ENCODE measurements at places on chromosomes 2 and 18.

DNA sequence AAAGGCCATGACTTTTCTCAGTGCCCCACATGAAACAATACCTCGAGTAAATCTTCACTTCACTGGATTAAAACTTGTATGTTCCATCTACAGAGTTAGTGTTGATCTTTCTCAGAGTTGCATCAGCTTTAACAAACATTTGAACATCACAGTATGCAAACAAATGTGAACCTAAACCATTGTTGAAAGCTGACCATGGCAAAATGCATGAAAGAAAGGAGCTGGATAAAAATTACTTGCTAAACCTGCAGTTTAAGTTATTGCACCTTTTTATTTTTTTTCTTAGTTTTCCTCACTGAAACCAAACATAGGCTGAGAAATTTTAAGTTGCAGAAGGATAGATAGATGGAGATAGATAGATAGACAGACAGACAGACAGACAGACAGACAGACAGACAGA lies 107.2 kb upstream of the UGP2 start:
- no peak for DNase-seq

GRCh38 chr2:46963941-46964673 lies 48.5 kb upstream of the MCFD2 start:
- no peak for DNase-seq

DNA sequence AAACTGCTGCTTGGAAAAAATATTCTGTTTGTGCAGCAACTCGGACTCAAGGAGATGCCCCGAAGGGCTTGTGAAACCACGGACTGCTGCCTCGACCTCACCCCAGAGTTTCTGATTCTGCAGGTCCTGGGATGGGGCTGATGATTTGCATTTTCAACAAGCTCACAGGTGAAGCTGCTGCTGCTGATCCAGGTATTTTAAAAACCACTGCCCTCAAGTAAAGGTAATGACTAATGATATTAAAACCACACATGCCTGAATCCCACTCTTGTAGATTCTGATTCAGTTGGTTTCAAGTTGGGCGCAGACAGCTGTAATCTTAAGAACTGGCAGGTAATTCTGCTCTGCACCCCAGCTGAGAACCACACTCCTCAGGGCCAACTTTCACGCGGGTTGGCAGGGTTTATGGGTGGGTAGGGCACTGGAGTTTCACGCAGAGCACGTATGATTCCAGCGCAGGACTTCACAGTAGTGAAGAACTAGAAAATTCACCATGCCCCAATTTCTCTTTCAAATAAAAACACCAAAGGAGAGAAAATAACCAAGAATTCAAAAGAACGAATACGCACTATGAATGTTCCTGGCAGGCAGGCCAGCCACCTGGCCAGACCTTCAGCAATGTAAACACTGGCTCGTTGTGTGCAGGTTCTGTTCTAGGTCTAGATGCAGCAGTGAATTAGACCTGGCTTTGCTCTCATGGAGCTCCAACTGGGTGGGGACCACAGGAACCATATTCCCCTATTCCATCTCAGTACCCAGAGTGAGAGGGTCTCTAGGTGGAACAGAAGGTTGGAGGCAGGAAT lies 74.6 kb upstream of the ZFP36L2 start:
- no peak for DNase-seq

GRCh38 chr2:233838726-233839446 lies 15.4 kb downstream of the HJURP start:
- no peak for DNase-seq

DNA sequence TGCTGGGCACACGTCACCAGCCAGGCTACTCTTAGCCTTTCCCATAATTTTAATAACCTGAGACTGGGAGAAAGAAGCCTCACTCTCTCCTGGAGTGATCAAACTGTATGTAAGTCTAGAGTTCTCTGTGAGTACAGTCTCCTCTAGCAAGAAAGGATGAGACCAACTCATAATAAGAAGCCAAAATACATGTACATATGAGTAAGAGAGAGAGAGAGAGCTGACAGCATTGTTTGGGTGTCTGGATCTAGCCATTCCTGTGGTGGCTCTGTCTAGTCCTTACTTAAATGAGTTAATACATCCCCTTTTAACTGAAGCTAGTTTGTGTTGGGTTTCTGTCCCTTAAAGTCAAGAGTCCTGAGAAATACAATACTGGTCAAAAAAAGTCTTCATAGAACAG lies 26.0 kb upstream of the ANXA4 start:
- no peak for DNase-seq

DNA sequence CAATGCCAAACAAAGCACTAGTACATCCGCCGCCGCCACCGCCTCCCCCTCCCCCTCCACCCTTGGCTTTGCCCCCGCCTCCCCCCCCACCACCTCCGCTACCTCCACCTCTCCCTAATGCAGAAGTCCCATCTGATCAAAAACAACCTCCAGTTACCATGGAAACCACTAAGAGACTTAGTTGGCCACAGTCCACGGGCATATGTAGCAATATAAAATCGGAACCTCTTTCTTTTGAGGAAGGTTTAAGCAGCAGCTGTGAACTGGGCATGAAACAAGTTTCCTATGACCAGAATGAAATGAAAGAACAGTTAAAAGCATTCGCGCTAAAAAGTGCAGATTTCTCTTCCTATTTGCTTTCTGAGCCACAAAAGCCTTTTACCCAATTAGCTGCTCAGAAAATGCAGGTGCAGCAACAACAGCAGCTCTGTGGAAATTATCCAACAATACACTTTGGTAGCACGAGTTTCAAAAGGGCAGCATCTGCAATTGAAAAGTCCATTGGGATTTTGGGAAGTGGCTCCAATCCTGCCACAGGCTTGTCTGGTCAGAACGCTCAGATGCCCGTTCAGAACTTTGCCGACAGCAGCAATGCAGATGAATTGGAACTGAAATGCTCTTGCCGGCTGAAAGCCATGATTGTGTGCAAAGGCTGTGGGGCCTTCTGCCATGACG lies 168.0 kb downstream of the ASXL3 start:
- no peak for DNase-seq

DNA sequence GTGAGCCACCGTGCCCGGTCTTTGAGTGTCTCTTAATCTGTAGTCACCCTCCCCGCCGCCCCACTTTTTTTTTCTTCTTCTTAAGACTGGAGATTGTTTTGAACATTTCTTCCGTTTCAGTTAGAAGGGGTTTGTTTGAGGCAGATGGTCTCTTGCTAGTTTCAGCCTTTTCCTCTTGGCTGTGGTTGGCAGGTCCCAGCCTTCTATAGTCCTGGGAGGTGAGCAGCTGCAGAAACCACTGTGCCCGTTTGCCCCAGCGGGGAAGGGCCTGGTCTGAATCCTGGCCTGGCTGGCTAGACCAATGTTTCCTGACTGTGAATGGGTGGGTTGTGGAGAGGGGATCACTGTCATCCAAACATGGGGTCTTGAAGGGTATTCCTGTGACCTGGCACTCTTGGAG lies 30.1 kb upstream of the MCFD2 start:
- no peak for DNase-seq

GRCh38 chr2:85889627-85890281 lies 964 bp upstream of the ST3GAL5 start:
- no peak for DNase-seq
